Non-pigmented ciliary epithelial cell (primary cell): ENCODE measurements at places on chromosomes 13 and 19.

GRCh38 chr13:95251641-95252040 lies 49.6 kb downstream of the ABCC4 start:
- DNase-seq = no peak

DNA sequence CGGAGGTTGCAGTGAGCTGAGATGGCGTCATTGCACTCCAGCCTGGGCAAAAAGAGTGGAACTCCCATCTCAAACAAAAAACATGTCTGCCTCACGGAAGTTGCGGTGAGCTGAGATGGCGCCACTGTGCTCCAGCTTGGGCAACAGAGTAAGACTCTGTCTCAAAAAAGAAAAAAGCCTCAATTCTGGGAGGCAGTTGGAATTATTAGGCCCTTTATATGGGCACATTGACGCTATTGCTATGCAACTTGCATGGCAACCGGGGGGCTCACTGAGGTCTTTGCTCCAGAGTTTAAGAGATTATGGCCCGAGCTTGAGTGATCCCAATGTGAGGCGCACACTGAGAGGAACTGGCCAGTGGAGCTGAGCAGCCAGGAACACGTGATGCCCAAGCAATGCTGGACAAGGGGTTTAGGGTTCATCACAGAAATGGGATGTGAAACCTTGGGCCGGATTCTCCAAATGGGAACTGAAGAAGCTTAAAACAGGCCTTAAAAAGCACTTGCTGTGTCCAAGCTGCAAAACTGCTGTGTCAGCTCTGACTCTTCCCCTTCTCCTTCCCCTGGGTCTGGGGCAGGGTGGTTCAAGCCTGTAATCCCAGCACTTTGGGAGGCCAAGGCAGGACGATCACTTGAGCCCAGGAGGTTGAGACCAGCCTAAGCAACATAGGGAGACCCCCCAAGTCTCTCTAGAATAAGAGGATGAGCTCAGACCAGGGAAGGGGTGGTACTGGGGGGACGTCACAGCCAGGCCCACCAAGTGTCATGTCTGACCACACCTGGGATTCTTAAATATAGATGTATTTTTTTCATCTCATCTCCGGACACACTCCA lies 2.5 kb downstream of the FTL start:
- DNase-seq = no peak

DNA sequence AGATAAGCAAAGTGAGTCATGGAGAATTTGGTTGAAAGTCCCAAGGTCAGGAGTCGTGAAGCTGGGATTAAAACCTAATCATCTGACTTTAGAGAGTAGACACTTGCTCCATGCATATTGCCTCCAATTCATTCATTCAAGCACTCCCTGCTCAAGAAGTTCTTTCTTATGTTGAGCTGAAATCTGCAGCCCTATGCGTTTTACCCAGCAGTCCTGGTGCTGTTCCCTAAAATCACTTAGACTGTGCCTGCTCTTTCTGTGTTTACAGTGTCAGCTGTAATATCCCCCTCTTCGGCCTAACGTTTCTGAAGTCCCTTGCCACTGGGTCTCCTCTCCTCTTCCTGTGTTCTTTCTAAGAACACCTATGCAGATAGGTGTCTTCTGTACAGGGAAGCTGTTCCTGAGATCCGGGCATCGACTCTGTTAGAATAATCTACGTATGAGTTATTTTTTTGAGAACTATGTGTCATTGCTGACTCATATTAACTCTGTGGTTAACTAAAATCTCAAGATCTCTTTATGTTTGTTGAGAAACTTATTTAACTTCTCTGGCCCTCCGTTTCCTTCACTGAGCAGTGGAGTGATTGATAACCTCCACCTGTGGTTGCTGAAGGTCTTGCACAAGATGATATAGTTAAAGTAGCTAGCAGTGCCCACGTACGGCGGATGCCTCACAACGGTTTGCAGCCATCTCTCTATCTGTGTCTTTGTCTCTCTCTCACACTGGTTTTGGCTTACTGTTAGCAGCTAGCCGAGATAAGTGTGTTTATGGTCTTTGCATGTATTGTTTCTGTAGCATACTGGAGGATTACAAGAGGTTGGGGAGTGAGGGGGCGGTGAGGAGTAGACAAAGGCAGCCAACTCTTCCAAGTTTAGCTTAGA lies 4.7 kb downstream of the ALOX5AP start:
- DNase-seq = peak; percentile 79

GRCh38 chr13:113147206-113147605 lies 11.2 kb upstream of the PROZ start:
- DNase-seq = no peak

GRCh38 chr13:89082623-89083022 lies 1411.5 kb downstream of the SLITRK5 start:
- no peak for DNase-seq

- DNase-seq = no peak
These were observed 30.4 kb upstream of the CEACAM21 start for GRCh38 chr19:41545547-41545946.

DNA sequence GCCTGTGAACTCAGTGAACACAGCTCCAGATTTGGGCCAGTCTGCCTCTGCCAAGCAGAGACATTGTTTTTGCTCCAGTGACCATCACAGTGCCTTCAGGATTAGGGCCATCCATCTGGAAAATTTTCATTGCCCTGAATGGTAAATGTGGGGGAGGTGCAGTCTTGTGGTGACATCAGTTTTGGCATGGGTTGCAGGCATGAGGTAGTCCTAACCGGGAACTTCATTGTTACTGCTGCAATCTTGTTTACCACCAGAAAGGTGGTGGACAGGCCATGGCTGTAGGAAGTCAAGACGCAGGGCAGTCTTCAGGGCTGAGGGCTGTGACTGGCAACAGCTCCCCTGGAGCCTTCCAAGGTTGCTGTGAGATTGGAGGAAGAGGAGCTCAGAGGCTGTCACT lies 55.2 kb downstream of the SPATA13 start:
- DNase-seq = no peak

DNA sequence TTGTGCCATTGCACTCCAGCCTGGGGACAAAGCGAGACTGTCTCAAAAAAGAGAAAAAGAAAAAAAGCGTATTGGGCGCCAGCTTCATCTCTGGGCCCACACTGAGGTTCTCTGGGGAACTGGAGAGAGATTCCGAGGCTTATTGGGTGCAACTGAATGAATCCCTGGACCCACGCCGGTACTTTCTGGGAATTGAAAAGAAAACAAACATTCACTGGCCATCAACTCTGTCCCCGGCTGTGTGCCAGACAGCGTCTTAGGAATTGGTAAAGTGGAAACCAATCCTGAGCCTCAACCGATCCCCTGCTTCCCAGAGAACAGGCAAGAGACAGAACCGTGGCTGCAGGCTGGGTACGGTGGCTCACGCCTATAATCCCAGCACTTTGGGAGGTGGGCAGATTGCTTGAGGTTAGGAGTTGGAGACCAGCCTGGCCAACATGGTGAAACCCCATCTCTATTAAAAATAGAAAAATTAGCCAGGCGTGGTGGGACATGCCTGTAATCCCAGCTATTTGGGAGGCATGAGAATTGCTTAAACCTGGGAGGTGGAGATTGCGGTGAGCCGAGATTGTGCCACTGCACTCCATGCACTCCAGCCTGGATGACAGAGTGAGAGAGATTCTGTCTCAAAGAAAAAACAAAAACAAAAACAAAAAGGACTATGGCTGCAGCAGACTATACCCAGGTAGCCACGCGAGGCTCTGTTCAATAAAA lies 8.6 kb downstream of the ANO8 start:
- no peak for DNase-seq

DNA sequence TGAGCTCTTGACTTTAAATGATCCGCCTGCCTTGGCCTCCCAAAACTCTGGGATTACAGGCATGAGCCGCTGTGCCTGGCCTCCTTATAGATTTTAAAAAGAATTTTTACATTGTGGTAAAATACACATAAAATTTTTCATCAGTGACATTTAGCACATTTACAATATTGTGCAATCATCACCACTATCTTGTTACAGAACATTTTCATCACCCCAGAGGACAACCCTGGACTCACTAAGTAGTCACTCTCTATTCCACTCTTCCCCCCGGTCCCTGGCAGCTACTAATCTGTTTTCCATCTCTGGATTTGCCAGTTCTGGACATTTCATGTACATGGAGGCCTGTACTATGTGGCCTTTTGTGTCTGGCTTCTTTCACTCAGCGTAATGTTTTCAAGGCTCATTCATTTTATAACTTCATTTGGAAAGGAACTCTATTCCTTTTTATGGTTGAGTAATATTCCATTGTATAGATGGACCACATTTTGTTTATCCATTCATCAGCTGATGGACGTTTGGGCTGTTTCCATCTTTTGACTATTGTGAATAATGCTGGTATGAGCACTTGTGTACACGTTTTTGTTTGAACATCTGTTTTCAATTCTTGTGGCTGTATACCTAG lies 19.9 kb downstream of the MEGF8 start:
- DNase-seq = no peak

GRCh38 chr13:84645196-84646012 lies 763.1 kb upstream of the SLITRK1 start:
- DNase-seq = no peak

- no peak for DNase-seq
These were observed 149.0 kb downstream of the HS6ST3 start for GRCh38 chr13:96238861-96239260.

DNA sequence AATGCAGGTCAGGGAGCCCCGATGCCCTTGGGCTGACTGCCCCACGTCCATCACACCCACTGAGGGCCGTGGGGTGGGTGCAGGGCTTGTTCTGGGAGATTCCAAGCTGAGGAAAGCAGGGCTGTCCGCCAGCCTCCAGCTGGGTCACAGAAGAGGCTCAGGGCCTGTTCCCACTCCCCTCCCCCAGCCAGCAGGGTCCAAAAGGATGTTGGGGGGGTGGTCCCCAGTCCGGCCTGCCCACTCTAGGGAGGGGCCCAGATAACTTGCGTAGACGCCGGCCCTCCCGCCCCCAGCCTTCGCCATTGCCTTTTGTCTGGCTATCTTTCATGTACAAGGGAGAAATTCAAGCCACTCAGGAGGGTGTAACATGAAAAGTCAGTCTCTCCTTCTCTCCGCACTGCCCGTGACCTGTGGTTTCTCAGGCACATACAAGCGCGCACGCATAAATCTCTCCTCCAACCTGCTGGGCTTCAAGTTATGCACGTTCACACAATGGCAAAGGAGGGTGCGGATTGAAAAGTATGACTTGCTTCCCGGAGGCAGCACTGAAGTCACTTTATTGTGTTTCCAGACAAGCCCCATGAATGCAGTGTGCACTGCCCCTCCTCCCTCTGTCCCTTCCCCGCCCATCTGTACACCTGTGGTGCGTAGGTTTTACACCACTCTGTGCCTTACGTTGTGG lies 20.2 kb downstream of the CARM1 start:
- DNase-seq = no peak

DNA sequence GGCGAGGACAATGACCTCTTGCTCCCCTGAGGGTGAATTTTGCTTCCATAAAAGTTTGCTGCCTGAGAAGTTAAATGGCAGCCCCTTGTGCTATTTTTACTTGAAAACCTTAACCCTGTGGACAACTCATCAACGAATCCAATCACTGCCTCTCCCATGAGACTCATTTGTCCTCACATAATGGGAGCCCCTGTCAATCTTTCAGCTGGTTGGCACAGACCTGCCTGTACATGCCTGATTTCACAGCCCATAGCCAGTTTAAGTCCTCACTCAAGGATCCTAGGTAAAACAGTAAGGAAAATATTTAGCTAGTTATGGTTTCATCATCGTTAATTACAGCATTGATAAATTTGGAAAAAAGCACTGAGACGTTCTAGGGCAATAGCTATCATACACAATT lies 207.4 kb downstream of the NHLRC3 start:
- no peak for DNase-seq

- DNase-seq = no peak
These were observed 756.5 kb upstream of the KLHL1 start for GRCh38 chr13:70864731-70865130.

DNA sequence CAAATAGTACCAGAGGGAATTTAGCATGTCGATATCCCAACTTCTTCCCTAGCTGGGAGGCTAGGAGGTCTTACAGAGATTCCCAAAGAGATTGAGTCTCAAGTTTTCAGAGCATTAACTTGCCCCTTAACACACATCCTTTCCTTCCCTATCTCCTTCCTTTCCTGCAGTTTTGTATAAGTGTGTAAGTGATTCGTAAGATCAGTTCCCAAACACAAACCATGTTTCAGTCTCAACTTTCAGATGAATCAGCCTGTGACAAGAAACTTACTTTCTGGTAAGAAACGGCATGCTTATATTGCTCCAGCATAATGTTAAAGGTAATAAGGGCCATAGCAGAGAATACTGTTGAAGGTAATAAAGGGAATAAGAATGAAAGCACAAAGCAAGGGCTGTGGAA lies 472.2 kb downstream of the LIG4 start:
- DNase-seq = no peak

DNA sequence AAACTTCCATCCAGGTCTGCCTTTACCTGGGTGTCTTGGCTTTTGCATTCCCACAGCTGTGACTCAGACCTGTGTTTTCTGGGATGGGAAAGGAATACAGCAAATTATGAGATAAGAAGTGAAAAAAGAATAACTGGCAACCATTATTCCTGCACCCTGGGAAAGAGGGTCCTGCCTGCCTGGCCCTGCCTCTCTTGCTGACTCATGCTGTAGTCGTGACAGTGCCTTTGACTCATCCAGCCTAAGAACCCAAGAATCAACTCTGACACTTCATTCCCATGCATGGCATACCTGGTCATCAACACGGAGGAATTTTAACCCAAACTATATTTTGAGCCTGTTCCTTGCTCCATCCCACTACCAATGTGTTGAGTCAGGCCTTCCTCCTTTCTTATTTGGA lies 185.4 kb upstream of the SERP2 start:
- DNase-seq = no peak

GRCh38 chr13:98664047-98664446 lies 87.1 kb upstream of the STK24 start:
- DNase-seq = peak; percentile 77

GRCh38 chr19:45413497-45413896 lies 7.1 kb downstream of the POLR1G start:
- no peak for DNase-seq

DNA sequence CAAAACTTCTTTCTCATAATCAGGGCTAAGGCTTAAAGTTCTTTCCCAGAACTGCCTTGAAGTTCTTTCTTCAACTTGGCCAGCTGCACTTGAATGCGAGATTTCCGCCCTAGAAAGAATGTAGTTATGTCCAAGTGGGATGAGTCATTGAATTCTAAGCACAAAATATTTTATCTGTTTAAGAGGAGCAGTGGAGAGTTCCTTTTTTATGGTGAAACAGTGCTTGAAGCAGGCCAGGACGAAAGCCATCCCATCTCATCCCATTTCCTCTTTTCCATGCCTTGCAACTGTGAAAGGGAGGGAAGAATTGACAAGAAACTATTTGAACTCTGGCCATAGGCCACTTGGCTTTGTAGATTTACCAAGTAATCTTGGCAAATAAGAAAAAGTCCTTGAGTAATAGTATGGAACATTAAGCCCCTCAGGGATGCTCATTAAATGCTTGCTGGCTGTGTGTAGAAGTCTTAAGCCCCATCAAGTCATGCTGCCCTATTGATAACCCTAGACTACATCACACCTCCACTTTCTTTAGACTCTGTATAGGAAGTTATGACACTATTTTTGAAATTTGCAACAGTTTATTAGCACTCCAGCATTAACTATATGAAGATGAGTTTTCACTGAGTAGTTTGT lies 174.5 kb downstream of the KCTD12 start:
- DNase-seq = peak; percentile 88

GRCh38 chr19:52992109-52993004 lies 21.4 kb upstream of the ERVV-1 start:
- no peak for DNase-seq

- DNase-seq = no peak
These were observed 64.8 kb upstream of the KLHL1 start for GRCh38 chr13:70172946-70173597.
